ENCODE measurements at places on chromosomes 4 and X.

DNA sequence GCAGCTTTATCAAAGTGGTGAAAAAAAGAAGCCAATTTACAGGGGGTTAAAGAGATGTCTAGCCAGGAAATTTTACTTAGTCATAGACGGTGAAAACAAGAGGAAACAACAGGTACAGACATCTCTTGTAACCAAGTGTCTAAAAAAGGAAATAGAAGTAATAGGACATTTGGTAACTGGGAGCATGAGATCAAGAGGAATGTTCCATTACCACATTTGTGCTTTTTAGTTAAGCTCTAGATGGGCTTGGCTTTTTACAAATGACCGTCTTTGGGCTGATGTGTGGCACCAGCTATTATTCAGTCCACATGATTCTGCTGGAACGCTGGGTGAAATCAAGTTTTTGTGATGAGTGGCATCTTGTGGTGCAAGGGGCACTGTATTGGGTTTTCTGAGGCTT, 179.5 kb downstream of the SMIM20 start:
- DNase-seq, result no peak

DNA sequence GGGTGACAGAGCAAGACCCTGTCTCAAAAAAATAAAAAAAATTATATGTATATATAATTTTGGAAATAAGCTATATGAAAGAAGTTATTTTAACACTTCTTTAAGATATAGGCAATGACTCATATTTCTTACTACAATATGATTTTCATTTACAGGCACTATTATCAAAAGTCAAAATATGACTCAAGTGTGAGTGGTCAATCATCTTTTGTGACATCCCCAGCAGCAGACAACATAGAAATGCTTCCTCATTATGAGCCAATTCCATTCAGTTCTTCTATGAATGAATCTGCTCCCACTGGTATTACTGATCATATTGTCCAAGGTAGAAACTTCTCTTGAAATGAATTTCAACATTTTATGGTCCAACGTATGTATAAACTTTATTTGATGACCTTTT, 20.8 kb downstream of the OCIAD1 start:
- no peak for DNase-seq

DNA sequence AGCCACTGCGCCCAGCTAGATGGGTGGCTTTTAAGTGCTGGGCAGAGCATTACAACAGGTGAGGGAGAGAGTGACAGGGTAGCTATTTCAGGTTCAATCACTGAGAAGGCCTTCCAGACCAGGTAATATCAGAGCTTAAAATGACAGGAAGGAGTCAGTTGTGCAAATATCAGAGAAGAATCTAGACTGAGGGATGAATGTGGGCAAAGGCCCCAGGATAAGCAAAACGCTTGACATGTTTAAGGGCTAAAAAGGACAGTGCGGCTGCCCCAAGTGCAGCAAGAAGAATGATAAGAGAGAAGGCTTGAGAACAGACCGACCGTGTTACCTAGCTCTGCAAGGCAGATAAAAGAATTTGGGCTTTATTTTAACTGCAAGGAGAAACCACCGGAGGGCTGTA, 18.6 kb downstream of the AADAT start:
- no peak for DNase-seq

- DNase-seq, result no peak
These were observed 92.2 kb upstream of the MTM1 start for GRCh38 chrX:150476164-150476699.

DNA sequence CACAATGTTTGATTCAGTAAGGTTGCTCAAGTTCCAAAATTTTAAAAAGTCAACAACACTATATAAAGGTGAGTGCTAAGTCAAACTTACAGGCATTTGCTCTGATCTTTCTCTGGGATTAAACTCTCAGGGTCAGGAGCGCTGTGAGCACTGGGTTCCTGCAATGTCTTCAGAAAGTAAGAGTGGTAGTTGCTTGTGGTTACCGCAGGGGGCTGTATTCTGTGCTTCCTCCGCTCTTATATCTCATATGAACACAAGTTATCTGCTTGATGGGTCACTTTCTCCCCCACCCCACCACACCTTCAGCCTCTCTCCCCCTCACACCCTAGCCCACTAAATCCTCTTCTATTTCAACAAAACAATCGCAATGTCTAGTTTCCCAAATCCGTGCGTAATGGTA, 116.4 kb upstream of the IGSF1 start:
- no peak for DNase-seq

GRCh38 chrX:373641-374471, 12.9 kb downstream of the PPP2R3B start:
- DNase-seq, result no peak

DNA sequence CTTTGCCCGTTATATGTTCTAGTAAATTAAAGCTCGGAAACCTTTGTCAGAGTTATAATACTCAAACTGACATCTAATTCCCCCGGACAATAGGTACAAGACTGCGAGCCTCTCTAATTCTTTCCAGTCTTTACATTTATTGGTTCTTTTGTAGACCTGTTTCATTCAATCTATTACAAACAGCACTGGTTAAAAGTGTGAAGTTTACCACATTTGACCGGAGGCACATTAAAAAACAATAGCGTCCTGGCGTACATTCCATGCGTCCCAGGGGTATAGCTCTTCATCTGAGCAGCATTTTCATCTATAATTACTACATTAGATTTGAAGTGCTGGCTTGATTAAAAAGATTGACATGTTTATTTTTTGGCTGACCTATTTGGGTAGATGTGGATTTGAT, 49.9 kb upstream of the TENM3 start:
- no peak for DNase-seq

DNA sequence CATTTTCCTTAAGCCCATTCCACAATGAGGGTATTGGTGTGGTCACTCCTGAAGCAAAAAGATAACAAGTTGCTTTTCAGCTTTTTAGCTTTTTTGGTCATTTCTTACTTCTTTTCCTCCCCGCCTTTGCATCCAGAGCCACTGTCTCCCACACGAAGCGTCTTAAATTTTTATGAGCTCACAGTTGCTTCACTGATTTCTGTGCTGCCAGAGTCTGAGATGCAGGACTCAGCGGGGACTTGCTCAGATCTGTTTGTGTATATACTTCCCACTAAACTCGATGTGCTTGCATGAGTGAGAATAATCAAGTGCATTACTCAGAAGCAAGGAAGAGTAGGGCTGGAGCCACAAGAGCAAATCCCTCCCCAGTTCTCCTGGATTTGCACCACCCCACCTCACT, 80.2 kb upstream of the FHL1 start:
- no peak for DNase-seq

DNA sequence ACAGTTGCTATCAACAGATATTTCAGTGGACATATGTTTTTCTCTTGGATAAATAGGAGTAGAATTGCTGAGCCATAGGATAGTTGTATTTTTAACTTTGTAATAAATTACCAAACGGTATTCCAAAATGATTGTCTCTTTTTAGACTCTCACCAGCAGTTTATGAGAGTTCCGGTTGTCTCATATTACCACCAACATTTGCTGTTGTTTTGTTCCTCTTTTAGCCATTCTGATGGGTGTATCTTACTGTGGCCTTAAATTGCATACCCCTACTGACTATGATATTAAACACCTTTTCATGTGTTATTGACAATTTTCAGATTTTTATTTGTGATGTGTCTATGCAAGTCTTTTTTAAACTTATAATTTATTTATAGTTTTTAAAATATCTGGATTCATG, 39.7 kb downstream of the SNX25 start:
- DNase-seq, result no peak

GRCh38 chrX:39047174-39047573, 245.9 kb downstream of the MID1IP1 start:
- no peak for DNase-seq

- peak; percentile 14 for DNase-seq
These were observed 38.0 kb downstream of the MAGEE2 start for GRCh38 chrX:75746891-75747639.

DNA sequence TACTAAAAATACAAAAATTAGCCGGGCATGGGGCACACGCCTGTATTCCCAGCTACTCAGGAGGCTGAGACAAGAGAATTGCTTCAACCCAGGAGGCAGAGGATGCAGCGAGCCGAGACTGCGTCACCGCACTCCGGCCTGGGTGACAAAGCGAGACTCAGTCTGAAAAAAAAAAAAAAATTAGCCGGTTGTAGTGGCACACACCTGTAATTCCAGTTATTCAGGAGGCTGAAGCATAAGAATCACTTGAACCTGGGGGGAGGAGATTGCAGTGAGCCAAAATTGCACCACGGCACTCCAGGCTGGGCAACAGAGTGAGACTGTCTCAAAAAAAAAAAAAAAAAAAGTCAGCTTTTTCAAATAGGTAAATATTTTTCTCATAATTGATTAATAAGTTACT, 71.9 kb downstream of the WDFY3 start:
- no peak for DNase-seq

DNA sequence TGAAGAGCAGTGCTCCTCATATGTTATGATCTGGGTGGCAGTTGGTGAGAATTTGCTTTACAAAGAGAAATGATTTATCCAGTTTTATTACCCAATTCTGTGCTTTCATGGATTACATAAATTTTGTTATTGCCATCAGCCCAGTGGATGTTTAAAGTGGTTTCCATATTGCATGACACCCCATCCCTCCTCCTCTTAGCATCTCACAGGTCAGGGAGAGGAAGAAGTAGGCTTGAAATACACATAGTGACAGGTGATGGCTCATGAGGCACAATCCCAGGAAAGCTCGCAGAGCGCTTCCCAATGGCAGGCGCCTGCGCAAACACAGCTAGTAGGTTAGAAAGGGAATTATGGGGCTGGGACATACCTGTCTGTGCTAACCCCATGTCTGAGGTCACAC, 47.7 kb upstream of the GATB start:
- no peak for DNase-seq

GRCh38 chrX:24694825-24695224, 1.1 kb downstream of the POLA1 start:
- no peak for DNase-seq

DNA sequence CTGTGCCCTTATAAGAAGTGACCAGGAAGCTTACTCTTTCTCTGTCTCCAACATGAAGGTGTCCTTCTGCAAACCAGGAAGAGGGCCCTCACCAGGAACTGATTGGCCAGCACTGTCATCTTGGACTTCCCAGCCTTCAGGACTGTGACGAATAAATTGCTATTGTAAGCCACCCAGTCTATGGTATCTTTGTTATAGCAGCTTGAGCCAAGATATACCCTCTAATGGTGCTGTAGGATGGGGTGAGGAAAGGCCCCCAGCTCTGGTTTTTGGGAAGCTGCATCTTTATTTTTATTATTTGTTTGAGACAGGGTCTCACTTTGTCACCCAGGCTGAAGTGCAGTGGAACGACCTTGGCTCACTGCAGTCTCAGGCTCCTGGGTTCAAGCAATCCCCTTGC, 1.2 kb upstream of the MGST2 start:
- DNase-seq, result no peak

- no peak for DNase-seq
These were observed 59.3 kb upstream of the SOD3 start for GRCh38 chr4:24736066-24736465.

All from LoVo (cell line).